Stimulated activated CD4-positive, alpha-beta T cell treated with anti-CD3 and anti-CD28 coated beads, Interleukin-1b, Interleukin-23, amount 100 ng/mL, for 1 hour (primary cell): ENCODE measurements at places on chromosomes 13 and 19.

DNA sequence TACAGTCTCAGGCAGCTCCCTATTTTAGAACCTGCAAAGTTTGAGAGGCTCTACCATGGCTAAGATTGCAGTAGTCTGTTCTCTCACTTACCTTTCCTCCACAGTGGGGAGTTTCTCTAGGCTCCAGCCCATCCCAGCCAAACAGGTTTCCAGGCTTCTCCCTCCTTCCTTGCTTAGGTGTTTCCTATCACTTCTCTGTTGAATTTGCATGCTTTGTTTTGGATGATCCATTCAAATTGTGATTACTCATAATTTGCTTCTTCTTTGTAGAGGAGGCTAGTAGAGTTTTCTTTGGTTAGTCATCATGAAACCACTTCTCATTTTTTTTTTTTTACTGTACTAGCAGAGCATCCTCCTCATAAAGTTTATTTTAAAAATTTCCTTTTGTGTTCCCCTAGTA lies 1242.2 kb upstream of the MIR17HG start:
- no peak for DNase-seq

GRCh38 chr19:51808333-51808986 lies 13.5 kb downstream of the FPR3 start:
- DNase-seq: no peak

DNA sequence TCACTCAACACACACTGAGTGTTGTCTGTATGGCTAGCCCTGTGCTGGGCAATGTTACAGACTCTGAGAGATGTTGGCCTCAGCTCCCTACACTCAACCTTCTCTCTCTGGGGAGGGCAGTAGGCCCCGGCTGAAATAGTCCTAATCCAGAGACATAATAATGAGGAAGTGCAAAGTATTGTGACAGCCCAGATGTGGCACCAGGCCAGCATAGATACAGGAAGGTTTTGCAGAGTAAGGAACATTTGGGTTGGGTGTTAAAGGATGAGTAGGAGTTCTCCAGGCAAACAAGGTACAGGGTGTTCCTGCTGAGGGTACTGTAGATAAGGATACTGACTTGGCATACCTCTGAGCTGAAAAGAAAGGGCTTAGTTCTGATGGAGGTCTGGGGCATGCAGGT lies 2.4 kb downstream of the LIN7B start:
- no peak for DNase-seq

DNA sequence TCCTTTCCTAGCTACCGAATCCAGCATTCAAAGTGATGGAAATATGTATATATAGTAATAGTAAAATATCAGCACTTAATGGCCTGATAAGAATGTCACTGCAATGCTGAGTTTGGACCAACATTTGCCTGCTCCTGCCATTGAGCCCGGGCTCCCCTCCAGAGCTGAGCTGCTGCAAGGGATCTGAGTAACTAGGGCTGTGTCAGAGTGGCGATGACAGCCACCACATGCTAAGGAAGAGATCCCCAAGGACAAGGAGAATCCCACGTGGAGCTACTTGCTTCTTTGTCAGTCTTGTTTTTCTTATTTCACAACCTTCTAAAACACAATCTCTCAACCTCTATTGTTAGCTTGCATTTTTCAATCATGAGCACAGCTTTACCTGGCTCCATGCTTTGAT lies 19.5 kb upstream of the ALOX5AP start:
- no peak for DNase-seq

DNA sequence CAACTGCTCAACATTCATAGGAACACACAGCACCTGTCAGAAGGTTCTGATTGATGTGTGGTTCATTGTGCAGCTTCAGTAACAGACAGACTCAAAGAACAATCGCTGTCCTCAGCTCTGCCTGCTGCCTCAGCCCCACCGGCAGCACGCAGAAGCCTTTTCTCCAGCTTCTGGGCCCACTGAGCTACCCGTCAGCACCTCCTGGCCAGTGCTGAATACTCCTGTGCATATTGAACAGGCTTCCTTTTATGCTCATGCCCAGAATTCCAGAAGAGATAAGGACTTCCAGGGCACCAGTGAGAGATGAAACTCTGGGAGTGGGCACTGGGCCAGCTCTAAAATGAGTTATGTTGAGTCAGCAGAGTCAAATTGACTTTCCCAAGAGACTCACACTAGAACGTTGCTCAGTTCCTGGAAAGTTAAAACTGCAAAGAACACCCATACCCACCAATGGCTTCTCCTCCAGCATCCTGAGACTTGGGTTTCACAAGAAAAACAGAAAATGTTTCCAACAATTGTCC lies 119.3 kb downstream of the COL4A1 start:
- no peak for DNase-seq

DNA sequence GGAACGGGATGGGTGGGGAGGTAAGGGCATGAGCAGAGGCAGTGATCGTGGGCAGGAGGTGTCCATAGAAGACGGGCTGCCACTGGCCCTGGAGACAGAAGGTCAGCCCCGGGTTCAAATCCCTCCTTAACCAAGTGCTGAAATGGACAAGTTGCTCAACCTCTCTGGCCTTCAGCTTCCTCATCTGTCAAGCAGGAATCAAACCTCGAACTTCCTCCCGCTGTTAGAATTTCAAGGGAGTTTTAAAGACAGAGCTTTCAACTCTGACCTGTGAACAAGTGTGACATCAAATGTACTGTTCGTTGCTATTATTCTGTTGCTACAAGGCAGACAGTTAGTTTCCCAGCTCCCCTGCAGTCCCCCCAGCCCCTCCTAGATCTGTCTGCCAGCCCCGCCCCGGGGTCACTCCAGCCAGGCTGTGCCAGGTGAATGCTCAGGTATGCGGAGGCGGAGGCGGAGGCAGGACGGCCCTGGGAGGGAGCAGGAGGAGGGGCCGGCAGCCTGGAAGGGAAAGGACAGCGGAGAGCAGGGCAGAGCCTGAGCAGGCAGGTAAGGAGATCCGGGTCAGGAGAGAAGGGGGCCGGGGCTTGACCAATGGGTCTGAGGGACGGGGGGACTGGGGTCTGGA lies at the start of gene EPS8L1:
EPS8L1 (plus strand) TSS at position 499 of the 628 bp plus-strand sequence. CDS start 576 bp downstream, outside the sequence.
- DNase-seq: no peak

DNA sequence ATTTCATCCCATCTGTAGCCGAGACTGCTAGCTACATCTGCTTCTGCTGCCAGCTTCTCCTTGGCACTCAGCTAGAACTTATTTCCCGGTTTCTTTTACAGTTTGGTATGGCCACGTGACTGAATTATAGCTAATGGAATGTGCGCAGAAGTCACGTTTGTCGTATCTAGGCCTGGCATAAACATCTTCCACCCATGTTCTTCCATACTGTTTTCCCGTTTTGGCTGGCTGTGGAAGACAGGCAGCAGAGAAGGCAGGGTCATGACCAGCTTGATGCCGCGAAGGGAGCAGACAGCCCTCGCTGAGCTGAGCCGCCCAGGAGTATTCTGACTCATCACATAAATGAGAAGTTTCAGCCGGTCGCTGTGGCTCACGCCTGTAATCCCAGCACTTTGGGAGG lies 186.7 kb downstream of the RFC3 start:
- no peak for DNase-seq

- DNase-seq: no peak
These were observed 911 bp downstream of the ENOX1 start for GRCh38 chr13:43785650-43786471.

GRCh38 chr13:30045916-30046704 lies 195.7 kb upstream of the UBL3 start:
- no peak for DNase-seq

DNA sequence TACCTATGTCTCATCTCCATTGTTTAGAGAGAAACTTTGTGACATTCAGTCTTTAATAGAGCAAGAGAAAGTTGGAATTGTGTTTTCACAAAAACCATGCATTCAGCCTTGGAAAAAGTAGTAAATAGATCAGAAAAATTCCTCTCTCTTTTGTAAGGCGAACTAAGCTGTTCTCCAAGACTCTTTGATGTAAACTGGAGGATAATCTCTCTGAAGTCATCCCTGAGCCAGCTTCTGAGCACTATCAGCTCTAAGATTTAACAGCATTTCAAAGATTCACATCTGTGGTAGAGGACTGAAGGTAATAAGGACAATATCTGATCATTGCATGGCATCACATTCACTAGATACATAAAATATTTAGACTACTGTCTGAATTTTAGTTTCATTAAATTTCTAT lies 904.6 kb upstream of the ATXN8OS start:
- no peak for DNase-seq

DNA sequence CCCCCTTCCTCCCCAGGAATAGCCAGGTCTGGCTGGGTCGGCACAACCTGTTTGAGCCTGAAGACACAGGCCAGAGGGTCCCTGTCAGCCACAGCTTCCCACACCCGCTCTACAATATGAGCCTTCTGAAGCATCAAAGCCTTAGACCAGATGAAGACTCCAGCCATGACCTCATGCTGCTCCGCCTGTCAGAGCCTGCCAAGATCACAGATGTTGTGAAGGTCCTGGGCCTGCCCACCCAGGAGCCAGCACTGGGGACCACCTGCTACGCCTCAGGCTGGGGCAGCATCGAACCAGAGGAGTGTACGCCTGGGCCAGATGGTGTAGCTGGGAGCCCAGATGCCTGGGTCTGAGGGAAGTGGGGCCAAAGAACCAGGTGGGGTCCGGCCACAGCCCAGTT lies 3.2 kb downstream of the KLK2 start:
- no peak for DNase-seq

DNA sequence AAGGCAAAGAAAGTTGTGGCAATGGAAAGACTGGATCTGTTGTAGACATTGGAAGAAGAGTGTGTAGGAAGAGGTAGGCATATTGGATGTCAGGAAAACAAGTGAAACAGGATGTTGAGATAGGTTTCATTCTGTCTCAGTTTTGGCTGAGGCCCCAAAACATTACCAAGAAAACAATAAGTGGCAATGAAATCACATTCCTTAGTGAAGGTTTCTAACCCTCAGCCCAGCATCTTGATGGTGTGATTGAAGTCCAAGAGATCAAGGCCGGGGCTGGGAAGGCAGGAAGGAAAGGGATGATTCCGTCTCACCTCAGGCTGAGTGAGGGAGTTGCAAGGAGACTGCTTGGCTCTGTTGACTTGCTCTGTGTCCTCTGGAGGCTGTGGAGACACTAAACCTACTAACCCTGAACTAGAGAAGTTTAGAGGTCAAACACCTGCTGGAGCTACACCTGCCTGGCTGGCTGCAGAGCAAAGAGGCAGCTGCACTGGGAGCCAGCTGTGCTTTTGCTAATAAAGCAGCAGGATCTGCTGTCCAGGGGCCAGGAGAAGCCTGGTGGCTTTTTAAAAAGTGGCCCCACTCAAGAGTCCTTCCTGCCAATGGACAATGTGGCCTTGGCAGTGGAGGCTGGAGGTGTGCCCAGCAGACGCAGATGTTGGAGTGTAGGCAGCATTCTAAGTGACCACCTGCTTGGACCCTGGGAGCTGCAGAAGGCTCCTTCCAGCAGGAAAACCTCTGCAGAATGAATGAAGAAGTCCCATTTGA lies 53.6 kb downstream of the DGKH start:
- no peak for DNase-seq

- no peak for DNase-seq
These were observed 56.5 kb downstream of the HSPH1 start for GRCh38 chr13:31105020-31105795.

DNA sequence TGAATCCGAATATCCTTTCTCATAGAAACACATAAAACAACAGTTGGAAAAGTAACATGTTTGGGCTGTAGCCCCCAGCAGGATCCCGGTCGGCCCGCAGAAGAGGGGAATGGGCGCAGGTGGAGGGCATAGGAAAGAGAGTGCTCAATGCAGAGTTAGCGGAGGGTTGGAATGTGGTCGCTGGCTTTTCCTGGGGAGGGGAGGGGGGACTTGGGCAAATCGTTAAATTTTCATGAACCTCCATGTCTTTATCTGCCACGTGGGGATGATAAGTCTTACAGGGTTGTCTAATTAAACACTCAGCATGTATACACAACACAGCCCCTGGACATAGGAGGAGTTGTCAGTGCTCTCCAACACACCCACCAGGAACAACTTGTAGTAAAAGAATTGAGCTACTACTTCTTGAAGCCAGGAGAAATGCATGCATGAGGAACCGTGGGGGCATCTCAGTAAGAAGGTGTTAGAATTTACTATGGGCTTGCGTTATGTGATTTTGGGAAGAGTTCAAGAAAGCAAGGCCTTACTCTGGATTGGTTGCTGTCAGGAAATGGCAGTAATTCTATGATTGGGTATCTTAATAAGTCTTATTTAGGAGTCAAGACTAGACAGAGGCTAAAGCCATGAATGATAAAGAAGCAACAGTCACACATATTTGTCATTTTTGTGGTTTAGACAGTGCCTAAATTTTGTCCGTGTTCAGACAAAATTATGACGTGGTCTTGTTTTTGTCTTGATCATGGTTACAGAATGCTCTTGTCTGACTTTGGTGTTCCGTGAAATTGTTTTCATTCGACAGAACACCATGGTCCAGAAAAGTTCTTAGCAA lies 671 bp upstream of the SLC46A3 start:
- DNase-seq: no peak

DNA sequence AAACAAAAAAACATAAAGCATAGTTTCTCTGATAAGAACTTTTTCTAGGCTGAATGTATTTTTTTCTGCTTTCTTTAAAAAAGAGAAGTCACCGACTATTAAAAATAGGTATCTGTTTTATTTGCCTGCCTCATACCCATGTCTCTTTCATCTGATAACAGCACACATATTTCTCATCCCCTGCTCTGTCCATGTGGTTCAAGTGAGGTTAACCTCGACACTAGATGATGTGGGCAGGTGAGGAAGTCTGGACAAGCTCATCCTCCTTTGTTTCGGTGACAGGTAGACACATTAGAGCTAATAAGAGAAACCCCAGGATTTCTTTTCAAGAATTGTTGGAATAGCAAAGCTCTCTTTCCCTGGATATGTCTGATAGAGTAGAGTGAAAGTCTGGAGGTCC lies 222.7 kb downstream of the GPC5 start:
- DNase-seq: no peak

- DNase-seq: no peak
These were observed 3.1 kb upstream of the BEST2 start for GRCh38 chr19:12748489-12748888.

DNA sequence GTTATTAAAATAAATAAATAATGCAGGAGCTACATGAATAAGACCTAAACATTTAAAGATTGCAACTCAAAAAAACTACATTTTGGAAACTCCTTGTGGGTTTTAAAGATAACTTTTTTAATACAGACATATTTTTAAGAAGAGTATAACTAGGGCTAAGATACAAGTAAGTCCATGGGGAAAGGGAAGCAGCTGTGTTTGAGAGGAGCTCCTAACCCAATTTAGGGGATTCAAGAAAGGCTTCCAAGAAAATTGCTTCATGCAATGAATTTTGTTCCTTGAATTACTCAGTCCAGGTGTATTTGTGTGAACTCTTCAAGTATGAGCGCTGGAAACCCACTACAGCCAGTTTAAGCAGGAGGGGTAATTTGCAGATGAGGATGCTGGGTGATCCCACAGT lies 44.1 kb upstream of the C13orf42 start:
- no peak for DNase-seq

- no peak for DNase-seq
These were observed 795 bp downstream of the JOSD2 start for GRCh38 chr19:50510121-50510670.

- no peak for DNase-seq
These were observed 46.6 kb downstream of the GARRE1 start for GRCh38 chr19:34300962-34301361.

- DNase-seq: no peak
These were observed 14.6 kb downstream of the YIPF2 start for GRCh38 chr19:10913716-10914340.
